ENCODE measurements at places on chromosomes 1 and 21. TPM values are rescaled to one million over a fixed set of nuclear protein-coding genes. Genes with fewer than 3 reads are reported as not detected.

Gene BEND5
- total RNA-seq, result 9.5 TPM

Gene GJB3
- total RNA-seq, result 0.54 TPM

DNA sequence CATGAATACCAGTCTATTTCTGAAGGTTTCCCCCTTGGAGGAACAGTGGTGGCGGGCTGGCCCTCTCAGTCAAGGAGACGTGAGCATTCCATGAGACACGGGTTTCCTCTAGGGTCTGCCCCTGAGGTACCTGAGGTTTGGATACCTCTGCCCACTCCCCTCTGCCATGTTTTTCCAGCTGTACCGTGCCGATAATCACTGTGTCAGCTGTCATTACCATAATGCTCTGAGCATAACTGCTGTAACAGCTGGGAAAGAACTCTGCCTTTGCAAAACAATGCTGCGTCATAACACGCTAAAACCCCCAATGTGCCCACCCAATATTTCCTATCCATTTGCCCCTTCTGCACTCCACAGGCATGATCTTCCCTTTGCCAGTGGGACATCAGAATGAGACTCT lies 425.1 kb downstream of the KIF26B start:
- no peak for DNase-seq

Gene RGS13
- 1.1 TPM for total RNA-seq

GRCh38 chr1:198664068-198664788 lies 25.4 kb downstream of the PTPRC start:
- DNase-seq, result no peak

- no peak for DNase-seq
Observed at GRCh38 chr21:36010801-36011200, 49.5 kb downstream of the SETD4 start.

DNA sequence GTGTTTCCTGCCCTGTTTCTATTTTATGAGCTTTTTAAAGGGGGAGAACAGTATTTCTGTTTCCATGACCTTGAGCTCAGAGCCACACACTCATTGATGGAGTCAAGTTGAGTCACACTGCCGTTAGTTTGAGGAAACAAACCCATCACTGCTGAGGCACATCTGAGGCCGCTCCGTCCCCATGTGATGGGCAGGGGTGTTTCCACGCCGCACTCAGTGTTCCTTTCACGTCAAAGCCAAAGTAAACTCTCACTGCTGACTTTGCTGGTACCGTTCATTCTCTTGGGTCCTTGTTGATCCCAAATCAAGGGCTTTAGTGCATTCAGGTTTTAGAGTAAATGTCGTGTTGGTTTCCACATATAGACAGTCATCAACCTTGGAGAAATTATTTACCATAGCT lies 48.8 kb downstream of the PKNOX1 start:
- DNase-seq, result no peak

- no peak for DNase-seq
Observed at GRCh38 chr1:209878964-209879363, 51.2 kb downstream of the UTP25 start.

Gene ATP5IF1
- 133 TPM for total RNA-seq

Gene ELAPOR1
- total RNA-seq, result 7.2 TPM

Gene SPTA1
- not detected for total RNA-seq

Gene RNASEL
- 11.2 TPM for total RNA-seq

- DNase-seq, result no peak
Observed at GRCh38 chr21:45384656-45385548, 20.1 kb upstream of the COL18A1 start.

DNA sequence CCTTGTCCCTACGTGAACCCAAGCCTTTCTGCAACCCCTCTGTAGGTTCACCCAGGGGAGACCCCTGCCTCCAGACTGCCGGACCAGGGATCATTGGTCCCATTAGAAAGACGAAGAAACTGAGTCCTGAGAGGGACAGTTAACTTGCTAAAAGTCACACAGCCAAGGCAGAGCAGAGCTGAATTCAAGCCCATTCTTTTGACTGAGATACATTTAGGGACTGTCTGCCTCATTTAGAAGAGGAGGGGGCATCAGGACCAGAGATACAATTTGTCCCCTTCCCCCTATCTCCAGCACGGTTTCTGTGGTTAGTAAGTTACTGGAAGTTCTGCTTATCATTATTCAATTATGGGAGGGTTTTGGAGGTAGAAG lies 19.1 kb downstream of the KCNQ4 start:
- no peak for DNase-seq

Gene PTGFR
- 3.5 TPM for total RNA-seq

- no peak for DNase-seq
Observed at GRCh38 chr1:19325958-19326747, 14.0 kb downstream of the SLC66A1 start.

GRCh38 chr1:65153635-65154034 lies 5.6 kb downstream of the AK4 start:
- no peak for DNase-seq

Gene TNN
- not detected for total RNA-seq

- no peak for DNase-seq
Observed at GRCh38 chr1:14970799-14971141, 182.8 kb upstream of the TMEM51 start.

Gene PYHIN1
- total RNA-seq, result 2.8 TPM

DNA sequence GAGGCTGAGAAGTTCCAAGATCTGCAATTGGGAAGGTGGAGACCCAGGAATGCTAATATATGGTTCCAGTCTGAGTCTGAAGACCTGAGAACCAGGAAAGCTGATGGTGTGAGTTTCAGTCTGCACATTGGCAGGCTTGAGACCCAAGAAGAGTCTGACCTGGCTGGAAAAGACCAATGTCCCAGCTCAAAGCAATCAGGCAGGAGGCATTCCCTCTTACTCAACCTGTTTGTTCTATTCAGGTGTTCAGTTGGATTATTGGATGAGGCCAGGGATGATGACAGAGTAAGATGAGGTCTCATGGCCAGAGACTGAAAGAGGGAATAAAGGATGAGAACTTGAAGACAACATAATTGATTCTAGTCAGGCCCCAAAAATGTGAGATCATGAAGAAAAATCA lies 50.1 kb downstream of the SPATA46 start:
- no peak for DNase-seq

Gene PBXIP1
- 185 TPM for total RNA-seq

Gene CACYBP
- total RNA-seq, result 54.8 TPM

GRCh38 chr21:29343519-29343918 lies 44.8 kb downstream of the BACH1 start:
- no peak for DNase-seq

GRCh38 chr1:214707306-214708087 lies 104.5 kb downstream of the CENPF start:
- no peak for DNase-seq

GRCh38 chr21:37378700-37379139 lies 12.1 kb downstream of the DYRK1A start:
- DNase-seq, result no peak

DNA sequence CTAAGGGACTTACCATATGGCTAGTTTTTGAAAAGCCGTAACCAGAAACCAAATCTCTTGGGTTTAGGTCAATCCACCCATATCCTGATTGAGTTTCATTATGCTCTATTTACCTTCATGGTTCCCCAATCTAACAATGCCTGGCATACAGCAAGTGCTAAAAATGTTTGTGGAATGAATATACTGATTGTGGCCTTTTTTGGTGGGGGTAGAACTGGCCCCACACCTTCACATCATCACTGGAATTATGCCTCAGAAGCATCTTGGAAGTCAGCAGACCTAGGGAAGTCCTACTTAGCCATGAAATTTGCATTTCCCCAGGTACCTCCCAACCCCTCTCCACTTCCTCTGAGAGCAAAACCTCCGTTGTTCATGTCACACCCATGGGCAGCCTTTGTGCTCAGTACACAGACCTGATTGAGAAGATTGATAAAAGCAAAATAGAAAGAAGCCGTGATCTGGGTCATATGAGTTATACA lies 17.8 kb upstream of the SLAMF1 start:
- DNase-seq, result no peak

Gene CELA2B
- not detected for total RNA-seq

DNA sequence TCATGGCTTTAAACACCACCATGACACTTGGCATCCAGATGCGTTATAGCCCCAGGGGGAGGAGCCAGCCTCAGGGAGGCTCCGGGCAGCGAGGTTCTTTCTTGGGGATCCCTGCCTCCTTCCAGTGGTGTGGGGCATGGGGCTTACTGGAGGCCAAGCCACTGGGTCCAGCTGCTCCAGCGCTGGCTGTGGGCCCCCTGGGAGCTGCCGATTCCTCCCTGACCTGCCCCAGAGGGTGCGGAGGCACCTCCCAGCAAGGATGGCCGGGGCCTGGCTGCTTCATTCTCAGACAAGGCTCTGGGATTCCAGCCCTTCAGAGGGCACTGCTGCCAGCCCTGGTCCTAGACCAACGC lies 159.3 kb downstream of the PEX14 start:
- no peak for DNase-seq

DNA sequence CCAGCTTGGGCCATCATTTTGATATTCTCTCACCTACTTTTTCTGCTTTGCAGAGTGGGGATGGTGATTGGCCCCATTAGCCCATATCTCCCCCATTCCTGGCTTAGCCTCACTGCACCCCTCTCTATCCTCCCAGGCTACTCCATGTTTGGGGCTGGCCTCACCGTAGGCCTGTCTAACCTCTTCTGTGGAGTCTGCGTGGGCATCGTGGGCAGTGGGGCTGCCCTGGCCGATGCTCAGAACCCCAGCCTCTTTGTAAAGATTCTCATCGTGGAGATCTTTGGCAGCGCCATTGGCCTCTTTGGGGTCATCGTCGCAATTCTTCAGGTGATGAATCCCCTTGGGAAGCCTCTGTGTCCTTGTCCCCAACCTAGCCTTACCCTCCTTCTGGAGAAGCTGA lies 2.1 kb upstream of the B4GALT2 start:
- no peak for DNase-seq

Gene FAM110D
- total RNA-seq, result 9.9 TPM

DNA sequence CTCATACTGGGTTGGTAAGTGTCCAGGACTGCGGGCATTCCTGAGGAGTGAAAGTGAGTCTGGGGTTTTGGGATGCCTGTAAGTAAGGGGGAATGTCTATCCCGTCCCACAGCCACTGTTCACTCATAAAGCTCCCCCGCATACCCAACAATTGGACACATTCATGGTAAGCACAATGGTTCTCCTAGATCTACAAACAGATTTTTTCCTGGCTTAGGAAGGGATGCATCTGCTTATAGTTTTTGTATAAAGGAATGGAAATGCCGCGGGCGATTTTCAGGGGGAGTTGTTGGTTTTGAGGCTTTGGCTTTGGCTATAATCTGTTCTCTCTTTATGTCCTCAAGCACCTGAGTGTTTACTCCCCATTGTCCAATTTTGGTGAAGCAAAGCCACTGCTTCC lies 7.1 kb downstream of the ERVH48-1 start:
- DNase-seq, result no peak

- no peak for DNase-seq
Observed at GRCh38 chr1:168892931-168893330, 163.9 kb upstream of the DPT start.

- DNase-seq, result no peak
Observed at GRCh38 chr1:4797016-4797410, 142.6 kb downstream of the AJAP1 start.

GRCh38 chr1:7401814-7402547 lies 369.1 kb upstream of the VAMP3 start:
- no peak for DNase-seq

GRCh38 chr21:36909901-36910561 lies 56.4 kb downstream of the HLCS start:
- DNase-seq, result no peak

- DNase-seq, result no peak
Observed at GRCh38 chr1:1013922-1014648, 788 bp downstream of the ISG15 start.

DNA sequence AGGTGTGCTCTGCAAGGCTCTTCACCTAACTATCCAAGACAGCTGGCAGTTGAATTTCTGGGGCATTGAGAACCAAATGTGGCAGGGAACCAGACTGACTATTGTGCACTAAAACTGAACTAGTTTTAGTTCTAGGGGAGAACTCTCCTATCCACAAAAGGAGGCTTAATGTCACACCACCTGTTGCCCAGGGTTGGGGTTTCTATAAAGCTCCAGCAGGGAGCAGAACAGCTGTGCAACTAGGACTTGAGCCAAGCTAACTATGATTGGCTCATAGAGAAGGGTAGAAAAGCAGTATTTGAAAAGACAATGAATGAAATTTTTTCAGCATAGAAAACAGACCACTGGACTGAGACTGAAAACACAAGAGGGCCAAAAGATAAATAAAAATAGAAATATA lies 53.3 kb upstream of the FGGY start:
- no peak for DNase-seq

- no peak for DNase-seq
Observed at GRCh38 chr1:52341655-52342260, 24.2 kb downstream of the CC2D1B start.
